Natural killer cell (primary cell): ENCODE measurements at places on chromosomes 16 and 17.

GRCh38 chr17:29140631-29141513 is 39.3 kb downstream of the MYO18A start:
- H3K27ac ChIP-seq, result peak overlapping the region; percentile 79
- peak; percentile 44 for DNase-seq
- H3K27me3 ChIP-seq, result no peaks in the 10 kb centered on the region
- peak overlapping the region; percentile 56 for H3K4me3 ChIP-seq
- H3K4me1 ChIP-seq, result peaks cover 56% of the 10 kb centered on the region

DNA sequence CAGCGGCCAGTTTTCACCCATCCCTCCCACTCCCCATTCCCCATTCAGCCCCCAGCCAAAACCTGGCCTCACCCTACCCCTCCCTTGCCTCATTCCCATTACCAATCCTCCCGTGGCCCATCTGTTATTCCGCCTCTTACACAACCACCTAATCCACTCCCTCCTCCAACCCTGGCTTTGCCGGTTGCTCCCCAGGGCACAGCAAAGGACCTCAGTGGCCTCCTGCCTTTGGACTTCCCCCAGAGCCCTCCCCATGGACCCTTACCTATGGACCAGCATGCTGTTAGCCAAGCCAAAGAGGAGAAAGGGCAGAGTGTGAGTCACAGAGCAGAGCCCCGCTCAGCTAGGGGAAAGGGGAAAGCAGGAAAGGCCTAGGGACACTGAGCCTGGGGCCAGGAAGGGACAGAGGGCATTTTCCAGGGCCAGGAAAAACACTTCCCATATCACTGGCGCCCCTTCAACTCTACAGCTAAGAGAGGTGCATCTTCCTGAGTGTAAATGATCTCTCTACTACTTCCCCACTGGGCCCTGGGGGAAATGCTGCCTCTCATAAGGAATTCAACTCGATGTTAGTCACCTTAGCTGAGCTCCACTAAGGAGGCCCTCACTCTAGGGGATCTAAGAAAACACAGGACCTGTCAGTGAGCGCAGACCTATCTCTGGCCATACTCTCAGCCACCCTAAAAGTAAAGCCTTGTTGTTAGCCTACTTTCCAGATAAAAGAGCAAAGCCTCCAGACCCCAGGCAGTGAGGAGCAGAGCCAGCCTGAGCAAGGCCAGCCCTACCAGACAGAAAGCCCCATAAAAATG is 10.6 kb downstream of the PEMT start:
- no peaks in the 10 kb centered on the region for H3K4me1 ChIP-seq
- no peak for DNase-seq
- no peak overlapping the region for H3K4me3 ChIP-seq
- no peak overlapping the region for H3K27ac ChIP-seq
- H3K36me3 ChIP-seq, result no peaks in the 10 kb centered on the region

GRCh38 chr16:64251742-64252141 is 870.1 kb downstream of the CDH11 start:
- H3K4me3 ChIP-seq, result no peak overlapping the region
- H3K36me3 ChIP-seq, result no peaks in the 10 kb centered on the region
- no peak overlapping the region for H3K27ac ChIP-seq
- no peak for DNase-seq
- H3K27me3 ChIP-seq, result no peaks in the 10 kb centered on the region

DNA sequence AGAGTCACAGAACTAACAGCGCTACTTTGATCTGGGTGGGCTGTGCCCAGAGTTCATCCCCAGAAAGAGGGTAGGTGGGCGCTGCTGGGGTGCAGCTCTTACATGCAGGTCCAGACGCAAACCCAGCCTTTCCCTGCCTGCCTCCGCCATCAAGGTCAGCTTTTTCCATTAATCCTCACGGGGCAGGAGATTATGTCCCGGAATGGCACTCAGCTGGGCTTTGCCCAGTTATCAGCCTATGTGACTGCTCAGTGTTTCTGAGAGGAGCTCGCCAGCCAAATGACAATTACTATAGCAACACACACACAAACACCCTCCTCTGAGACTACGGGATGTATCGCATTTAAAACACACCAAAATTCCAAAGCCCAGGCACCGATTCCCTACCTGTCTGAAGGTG is 20.1 kb downstream of the GLYR1 start:
- peaks cover 59% of the 10 kb centered on the region for H3K36me3 ChIP-seq
- DNase-seq, result no peak
- H3K4me3 ChIP-seq, result no peak overlapping the region
- no peak overlapping the region for H3K27ac ChIP-seq
- no peaks in the 10 kb centered on the region for H3K4me1 ChIP-seq

DNA sequence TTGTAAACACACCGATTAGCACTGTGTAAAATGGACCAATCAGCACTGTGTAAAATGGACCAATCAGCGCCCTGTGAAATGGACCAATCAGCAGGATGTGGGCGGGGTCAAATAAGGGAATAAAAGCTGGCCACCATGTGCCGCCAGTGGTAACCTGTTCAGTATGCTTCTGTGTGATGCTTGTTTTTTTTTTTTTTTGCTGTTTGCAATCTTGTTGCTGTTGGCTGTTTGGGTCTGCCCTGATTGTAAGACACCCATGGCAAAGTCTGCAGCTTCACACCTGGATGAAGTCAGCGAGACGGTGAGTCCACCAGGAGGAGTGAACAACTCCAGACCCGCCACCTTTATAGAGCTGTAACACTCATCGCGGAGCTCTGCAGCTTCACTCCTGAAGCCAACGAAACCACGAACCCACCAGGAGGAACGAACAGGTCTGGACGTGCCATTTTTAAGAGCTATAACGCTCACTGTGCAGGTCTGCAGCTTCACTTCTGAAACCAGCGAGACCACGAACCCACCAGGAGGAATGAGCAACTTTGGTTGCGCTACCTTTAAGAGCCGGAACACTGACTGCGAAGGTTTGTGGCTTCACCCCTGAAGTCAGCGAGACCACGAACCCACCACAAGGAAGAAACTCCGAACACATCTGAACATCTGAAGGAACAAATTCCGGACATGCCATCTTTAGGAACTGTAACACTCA is 85.0 kb upstream of the MED9 start:
- peaks cover 31% of the 10 kb centered on the region for H3K4me1 ChIP-seq
- peaks cover 4% of the 10 kb centered on the region for H3K27me3 ChIP-seq

DNA sequence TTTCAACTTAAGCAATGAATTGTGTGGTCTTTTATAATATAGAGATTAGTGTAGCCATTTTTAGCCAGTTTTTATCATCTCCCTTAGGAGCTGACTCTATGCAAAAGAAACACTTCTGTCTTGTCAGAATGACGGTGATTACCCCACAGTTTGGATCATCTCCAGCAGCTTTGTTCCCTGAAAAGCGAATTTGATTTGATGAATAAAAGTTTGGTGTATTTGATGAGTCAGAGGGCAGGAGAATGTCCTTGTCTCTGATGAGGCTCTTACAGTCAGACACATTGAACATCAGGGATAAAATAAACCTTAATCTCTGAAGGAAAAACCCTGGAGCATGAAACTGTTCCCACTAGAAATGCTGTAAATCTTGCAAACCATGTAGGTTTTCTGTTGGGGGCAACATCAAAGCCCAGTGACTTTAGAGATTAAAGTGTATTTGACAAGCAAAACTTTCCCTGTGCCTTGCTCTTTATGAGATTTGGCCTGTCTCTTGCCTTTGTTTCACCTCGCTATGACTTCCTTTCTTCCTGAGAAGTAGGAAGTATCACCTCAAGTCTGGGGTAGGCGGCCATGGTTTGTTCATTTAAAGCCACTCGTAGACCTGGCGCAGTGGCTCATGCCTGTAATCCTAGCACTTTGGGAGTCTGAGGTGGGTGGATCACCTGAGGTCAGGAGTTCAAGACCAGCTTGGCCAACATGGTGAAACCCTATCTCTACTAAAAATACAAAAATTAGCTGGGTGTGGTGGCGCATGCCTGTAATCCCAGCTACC is 209.3 kb downstream of the FTO start:
- H3K27me3 ChIP-seq, result no peaks in the 10 kb centered on the region
- DNase-seq, result peak; percentile 25
- H3K4me3 ChIP-seq, result no peak overlapping the region
- H3K27ac ChIP-seq, result peak overlapping the region; percentile 71

- H3K36me3 ChIP-seq, result no peaks in the 10 kb centered on the region
- H3K4me1 ChIP-seq, result peaks cover 14% of the 10 kb centered on the region
- no peaks in the 10 kb centered on the region for H3K27me3 ChIP-seq
- peak overlapping the region; percentile 62 for H3K27ac ChIP-seq
Observed at GRCh38 chr16:56728980-56729734, 772 bp upstream of the NUP93 start.

- no peak for DNase-seq
- H3K27me3 ChIP-seq, result no peaks in the 10 kb centered on the region
- H3K27ac ChIP-seq, result no peak overlapping the region
- H3K36me3 ChIP-seq, result no peaks in the 10 kb centered on the region
- H3K4me1 ChIP-seq, result no peaks in the 10 kb centered on the region
- no peak overlapping the region for H3K4me3 ChIP-seq
Observed at GRCh38 chr17:50519141-50519834, 11.0 kb downstream of the MYCBPAP start.

DNA sequence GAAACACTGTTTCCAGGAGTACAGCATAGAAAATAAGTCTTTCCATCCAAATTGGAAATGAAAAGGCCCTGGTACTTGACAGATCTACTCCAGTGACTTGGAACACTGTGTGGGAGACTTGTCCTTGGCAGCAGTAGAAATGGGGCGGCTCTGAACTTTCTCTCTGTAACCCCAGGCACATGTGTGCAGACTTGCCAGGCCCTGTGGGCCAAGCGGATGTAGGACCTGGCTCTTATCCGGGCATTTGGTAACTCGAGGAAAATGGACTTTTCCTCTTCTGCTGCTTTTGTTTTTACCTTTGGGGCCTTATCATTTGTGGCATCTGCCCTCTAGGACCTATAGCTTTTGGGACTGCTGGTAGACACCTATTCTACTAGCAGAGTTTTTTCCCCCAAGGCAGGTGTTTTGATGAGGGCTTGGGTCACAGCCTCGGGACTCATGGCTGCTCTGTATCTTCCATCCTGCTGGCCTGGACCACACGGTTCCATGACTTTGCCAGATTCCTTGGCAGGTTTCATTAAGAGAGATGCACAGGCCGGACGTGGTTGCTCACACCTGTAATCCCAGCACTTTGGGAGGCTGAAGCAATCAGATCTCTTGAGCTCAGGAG is 43.5 kb downstream of the SMPD3 start:
- no peak overlapping the region for H3K27ac ChIP-seq
- no peak overlapping the region for H3K4me3 ChIP-seq
- DNase-seq, result no peak
- H3K36me3 ChIP-seq, result no peaks in the 10 kb centered on the region

DNA sequence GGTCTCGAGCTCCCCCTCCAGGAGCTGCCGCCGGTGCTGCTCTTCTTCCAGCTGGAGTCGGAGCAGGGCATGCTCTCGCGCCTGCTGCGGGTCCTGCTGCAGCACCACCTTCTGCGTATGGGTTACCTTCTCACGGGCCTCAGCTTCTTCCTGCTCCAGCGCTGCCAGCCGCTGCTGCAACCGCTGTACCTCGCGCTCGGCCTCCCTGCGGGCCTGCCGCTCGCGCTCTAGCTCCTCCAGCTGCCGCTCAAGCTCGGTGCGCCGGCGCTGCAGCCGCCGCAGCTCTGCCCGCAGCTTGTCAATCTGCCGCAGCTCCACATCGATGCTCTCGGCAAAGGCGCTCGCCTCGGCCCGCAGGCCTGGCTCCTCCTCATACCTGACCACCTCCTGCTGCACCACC is 36.9 kb downstream of the UBN1 start:
- H3K4me1 ChIP-seq, result no peaks in the 10 kb centered on the region
- peaks cover 59% of the 10 kb centered on the region for H3K36me3 ChIP-seq
- DNase-seq, result no peak
- no peaks in the 10 kb centered on the region for H3K27me3 ChIP-seq
- H3K27ac ChIP-seq, result no peak overlapping the region

- no peak for DNase-seq
- H3K27me3 ChIP-seq, result peaks cover 2% of the 10 kb centered on the region
- H3K27ac ChIP-seq, result no peak overlapping the region
- no peaks in the 10 kb centered on the region for H3K36me3 ChIP-seq
- H3K4me1 ChIP-seq, result no peaks in the 10 kb centered on the region
Observed at GRCh38 chr16:75818491-75818890, 92.2 kb upstream of the CPHXL start.

DNA sequence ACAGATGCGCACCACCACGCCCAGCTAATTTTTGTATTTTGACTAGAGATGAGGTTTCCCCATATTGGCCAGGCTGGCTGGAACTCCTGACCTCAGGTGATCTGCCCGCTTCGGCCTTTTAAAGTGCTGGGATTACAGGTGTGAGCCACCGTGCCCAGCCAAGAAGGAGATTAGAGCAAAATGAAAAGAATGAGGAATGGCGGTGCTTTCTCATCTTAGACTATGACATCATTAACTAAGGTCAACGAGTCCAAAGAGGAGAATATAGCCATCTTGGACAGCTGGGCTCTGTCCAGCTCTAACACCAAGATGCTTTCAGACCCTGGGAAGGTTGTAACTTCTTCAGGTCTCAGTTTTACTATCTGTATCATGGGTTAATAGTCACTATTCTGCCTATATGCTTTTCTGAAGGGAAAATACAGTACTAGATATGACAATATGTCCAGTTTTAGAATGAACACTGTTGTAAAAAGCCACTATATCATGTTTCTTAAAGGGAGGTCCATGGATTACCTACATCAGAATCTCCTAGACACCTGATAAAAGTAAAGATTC is 76.7 kb downstream of the SLC39A11 start:
- H3K27me3 ChIP-seq, result no peaks in the 10 kb centered on the region
- no peak for DNase-seq
- no peak overlapping the region for H3K4me3 ChIP-seq

DNA sequence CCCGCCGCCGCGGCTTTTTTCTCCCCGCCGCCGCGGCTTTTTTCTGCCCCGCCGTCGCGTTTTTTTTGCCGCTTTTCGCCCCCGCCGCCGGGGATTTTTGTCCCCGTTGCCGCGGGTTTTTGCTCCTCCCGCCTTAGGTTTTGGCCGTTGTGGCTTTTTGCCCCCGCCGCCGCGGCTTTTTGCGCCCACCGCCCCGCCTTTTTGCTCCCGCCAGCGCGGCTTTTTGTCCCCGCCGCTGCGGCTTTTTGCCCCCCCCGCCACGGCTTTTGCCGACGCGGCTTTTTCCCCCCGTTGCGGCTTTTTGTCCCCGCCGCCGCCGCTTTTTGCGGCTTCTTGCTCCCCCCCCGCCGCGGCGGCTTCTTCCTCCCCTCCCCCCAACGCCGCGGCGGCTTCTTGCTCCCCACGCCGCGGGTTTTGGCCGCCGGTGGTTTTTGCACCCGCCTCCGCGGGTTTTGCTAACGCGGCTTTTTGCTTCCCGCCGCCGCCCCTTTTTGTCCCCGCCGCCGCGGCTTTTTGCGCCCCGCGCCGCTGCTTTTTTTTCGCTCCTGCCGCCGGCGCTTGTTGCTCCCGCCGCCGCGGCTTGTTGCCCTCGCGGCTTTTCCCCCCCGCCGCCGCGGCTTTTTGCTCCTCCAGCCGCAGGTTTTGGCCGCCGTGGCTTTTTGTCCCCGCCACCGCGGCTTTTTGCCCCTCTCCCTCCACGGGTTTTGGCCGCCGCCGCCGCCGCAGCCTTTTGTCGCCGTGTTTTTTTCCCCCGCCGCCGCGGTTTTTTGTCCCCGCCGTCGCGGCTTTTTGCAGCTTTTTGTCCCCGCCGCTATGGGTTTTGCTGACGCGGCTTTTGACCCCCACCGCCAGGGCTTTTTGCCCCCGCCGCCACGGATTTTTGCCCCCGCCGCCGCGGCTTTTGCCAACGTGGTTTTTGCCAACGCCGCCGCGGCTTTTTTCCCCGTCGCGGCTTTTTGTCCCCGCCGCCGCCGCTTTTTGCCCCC is 150.3 kb downstream of the KCNJ18 start:
- no peak overlapping the region for H3K4me3 ChIP-seq
- no peaks in the 10 kb centered on the region for H3K36me3 ChIP-seq
- no peak for DNase-seq
- no peaks in the 10 kb centered on the region for H3K4me1 ChIP-seq
- peaks cover 5% of the 10 kb centered on the region for H3K27me3 ChIP-seq
